ENCODE measurements at places on chromosomes 7 and 10.

DNA sequence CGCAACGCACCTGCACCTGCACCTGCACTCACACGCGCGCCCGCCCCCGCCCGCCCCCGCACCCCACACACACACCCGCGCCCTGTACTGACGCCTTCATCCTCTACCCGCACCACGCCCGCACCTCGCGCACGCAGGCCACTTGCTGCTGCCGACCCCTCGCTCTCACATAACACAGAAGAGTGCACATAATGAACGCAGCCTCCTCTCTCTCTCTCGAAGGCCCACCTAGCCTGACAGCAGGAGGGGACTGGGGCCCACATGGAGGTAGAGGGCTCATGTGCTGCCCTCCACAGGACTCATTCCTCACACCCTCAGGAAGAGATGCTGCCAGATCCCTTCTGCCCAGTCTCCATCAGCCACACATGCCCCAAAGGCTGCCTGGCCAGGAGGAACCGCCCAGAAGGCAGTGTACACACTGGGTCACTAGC, 432 bp upstream of the CAMK2B start:
- DNase-seq: no peak

DNA sequence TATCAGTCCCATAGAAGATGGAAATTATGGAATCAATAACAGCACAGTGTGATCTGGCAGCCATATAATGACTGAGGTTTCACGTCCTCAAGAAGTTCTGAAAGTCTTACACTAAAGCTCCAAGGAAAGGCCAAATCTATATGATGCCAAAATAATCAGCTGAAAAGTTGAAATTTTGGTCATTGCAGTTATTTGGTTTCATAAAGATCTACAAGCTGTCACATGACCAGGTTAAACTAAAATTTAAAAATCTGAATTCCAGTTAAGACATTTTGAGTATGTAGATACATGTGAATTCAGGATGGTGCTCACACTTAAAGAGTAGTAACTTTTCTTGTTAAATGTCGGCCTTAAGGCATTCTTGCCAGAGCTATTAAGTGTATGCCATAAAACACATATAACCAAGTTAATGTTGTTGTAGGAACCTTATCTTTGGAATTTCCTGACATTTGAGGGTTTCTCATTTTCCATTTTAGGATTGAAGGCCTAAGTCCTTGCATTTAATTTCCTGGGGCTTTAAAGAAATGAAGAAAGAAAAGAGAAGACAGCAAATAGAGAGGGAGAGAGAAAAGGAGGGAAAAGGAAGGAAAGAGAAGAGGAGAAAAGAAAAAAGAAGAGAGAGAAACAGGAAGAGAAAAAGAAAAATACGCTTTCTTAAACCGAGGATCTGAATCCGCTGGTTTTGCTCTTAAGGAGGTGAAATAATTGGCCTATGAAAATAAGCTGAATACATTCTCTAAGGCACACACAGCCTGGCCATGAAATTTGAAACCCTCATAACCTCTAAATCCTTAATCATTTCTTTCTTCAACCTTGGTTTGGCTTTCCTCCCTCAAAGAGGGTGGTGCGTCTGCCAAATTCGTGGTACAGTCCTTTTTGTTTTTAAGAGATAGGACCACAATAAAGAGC, 43.8 kb downstream of the DENND2A start:
- DNase-seq: no peak

DNA sequence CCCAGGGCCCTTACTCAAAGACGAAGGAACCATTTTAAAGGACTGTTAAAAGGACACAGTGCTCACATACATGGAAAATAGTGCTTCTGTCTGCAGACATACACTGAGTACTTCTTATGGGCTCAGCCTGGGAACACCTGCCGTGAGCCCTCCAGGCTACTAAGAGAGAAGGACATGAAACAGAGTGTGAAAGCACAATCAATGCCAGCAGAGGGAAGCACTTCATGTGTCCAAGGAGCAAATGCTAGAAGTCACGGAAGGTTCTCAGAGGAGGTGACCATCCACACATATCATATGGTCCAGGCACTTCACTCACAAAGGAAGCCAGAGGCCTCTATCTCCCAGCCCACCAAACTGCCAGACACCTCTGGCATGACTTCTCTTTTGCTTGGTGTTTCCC, 15.5 kb downstream of the ELMO1 start:
- DNase-seq: peak; percentile 1

DNA sequence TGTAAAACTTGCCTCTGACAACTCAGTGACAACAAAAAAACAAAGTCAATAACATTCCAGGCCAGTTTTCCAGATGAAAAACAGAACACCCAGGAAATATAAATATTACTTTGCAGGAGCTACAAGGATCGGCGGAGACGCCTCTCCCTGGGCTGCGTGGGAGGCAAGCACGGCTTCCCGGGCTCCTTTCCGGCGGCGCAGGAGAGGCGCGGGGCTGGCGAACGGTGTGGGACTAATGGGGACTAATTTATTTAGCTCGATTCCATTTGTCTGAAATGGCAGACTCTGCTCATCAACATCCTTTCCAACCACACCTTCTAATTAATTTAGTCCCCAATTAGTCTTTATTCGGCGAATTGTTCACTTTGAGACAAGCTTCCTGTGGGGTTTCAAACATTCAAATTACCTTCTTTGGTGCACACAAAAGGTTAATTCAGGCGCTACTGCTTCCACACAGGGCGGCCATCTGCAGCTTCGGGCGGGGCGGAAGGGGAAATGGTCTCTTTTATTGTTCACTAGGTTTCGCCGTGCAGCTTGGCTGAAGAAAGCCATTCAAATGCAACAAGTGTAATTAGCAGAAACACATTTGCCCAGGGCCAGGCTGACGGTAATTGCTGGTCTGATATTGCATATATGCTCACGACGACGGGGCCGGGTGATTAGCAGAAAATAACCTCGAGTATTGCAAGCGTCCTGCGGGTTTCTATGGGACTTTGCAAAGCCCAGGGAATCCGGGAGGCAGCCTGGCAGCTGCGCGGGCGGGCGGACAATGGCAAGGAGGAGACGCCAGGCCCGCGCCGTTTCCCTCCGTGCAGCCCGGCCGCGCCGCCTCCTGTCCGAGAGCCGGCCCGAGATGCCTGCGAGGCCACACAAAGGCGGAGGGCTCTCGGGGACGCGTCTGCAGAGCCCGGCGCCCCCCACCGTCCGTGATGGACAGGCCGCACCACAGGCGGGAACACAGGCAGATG, 270.1 kb downstream of the PTPRN2 start:
- no peak for DNase-seq

DNA sequence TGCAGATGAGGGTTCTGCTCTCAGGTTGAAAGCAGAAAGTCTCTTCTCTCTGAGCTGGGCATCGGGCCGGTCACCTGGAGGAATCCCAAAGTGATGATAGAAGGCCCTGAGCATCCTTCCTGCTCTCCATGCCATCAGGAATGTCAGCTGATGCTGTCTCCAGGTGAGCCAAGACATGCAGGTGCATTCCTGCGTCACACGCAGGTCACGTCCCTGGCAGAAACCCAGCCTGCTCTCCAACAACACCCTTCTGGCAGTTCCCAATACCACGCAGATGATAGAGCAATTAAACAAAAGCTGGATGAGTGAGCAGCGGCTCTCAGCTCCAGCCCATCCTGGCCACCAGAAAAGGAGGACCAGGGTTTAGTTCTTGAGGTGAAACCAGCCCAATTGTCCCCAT, 6.9 kb upstream of the WIPI2 start:
- no peak for DNase-seq

DNA sequence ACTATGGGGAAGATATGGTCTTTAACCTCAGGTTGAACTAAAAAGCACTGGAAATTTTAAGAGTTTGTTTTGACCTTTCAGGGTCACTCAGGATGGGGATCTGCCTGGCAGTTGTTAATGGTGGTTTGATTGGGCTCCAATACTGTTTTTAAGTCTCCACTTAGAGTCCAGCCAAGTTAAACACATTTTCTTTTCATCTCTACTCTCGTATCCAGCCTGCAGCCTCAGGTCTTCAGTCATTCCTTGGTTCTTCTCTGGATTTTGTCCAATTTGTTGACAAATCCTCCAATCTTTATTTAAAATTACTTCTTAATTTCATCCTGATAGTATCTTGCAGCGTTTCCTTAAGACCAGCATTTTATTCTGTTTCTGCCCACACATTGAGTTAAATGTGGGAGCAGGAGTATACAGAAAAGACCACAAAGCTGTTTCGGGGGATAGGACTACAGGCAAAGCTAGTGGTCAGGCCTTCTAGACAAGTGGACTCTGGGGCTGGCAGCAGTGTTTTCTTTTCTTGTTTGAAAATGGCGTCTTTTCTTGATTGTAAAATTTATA, 133.2 kb upstream of the INHBA start:
- DNase-seq: no peak

- DNase-seq: no peak
These were observed 45.6 kb downstream of the ELAPOR2 start for GRCh38 chr7:87013840-87014190.

DNA sequence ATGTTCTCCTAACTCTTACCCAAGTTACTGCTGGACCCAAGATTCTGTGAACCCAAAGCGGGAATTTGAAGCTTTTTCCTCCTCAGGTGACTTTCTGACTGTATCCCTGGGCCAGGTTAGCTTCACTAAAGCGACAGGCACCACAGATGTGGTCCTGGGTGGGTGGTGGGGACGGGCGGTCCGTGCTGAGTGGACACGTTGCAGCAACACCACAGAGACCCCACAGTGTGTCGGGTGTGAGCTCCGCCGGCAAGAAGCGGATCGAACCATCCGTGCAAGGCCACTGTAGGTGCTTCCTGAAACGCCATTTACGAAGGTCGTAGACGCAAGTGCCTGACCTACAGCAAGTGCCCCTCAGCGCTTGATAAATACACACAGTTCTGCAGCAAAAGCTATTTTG, 325.9 kb downstream of the ADARB2 start:
- DNase-seq: no peak

- DNase-seq: no peak
These were observed 25.1 kb downstream of the ICA1 start for GRCh38 chr7:8236780-8237407.

DNA sequence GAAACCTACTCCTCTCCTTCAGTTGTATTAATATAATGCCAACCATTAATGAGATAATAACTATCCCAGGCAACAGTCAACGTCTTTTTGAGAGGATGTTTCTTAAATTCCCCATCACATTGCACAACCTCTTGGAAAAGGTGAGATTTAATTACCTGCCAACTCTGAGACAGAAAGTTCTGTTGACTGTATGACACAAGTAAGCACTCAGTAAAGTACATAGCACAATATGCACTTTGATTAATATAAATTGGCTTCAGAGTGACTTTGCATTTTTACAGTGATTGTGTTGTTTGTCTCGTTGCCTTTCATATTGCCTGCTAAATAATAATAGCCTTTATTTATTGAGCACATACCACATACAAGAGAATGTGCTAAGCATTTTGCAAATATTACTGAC, 46.7 kb downstream of the CAV1 start:
- DNase-seq: no peak

DNA sequence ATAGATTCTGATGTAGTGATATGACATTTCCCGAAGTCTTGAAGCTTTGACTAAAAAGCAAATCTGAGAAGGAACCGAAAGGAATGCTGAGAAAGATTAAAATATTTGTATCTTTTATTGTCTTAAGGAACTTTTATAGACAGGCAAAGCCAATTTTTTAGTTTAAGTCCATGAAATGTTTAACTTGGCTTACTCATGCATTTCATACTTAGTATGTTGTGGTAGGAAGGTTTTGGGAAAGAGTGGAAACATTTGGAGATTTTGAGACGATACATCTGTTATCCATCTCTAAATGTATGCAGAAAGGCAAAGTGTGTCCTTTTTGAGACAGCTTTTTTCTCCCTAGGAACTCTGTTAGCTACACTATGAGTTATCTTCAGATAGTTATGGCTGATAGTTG, 10.1 kb downstream of the TBC1D12 start:
- no peak for DNase-seq

- DNase-seq: no peak
These were observed 18.5 kb downstream of the DIP2C start for GRCh38 chr10:670990-671389.

DNA sequence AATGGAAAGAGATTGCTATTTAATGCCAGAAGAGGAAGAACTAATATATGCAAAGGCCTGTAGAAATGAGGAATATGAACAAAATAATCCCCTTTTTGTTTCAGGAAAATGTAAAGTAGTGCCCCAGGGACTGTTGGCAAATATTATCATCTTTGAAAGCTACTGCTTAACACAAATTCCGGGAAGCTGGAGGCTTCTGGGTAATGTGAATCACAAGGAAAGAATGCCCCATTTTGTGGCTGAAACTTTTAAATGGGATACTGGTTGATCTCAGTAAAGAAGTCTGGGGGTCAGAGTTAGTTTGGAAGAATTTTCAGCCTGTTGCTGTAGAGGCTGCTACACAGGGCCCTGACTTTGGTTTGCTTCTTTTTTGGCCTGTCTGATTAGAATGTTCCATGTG, 141.0 kb downstream of the PTEN start:
- no peak for DNase-seq

GRCh38 chr10:49762566-49762877, 399 bp upstream of the OGDHL start:
- no peak for DNase-seq

DNA sequence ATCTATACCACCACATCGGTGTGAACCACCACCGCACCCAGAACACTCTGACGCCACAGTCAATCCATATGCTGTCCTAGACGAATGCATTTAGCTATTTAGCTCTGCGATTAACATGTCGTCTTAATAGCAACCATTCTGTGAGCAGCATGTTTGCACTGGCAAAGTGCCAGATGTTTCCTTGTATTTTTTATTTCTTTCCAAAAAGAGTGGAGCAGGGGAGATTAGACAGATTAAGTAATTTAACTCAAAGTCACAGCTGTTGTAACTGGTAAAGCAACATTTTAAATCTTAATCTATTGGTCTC, 57.0 kb upstream of the ARL4A start:
- DNase-seq: no peak

DNA sequence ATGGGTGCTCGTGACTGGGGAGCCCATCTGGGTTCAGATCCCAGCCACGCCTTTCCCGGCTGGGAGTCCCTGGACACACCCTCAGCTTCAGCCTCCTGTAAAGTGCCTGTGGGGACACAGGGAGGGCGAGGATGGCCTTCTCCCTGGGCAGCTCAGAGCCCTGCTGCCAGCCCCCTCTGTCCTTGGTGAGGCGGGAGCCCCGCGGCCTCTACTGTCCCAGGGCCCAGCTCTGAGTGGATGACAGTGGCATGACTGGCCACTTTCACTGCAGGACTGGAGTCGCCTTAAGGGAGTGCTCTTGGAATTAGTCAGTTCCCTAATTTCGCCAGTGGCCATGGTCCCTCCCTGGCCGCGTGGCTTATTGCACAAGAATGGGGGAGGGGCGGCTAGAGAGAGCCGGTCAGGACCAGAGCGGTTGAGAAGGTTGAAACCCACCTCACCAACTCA, 4.6 kb downstream of the BRI3 start:
- peak; percentile 65 for DNase-seq

GRCh38 chr10:53430127-53430891, 657.7 kb upstream of the MBL2 start:
- no peak for DNase-seq

GRCh38 chr10:10392511-10392910, 625.2 kb upstream of the CELF2 start:
- no peak for DNase-seq

Measured in RKO (cell line).